CD4-positive, alpha-beta T cell (primary cell): ENCODE measurements at places on chromosomes 4 and X.

GRCh38 chr4:16597845-16598596, 300.4 kb downstream of the LDB2 start:
- no peak for DNase-seq

DNA sequence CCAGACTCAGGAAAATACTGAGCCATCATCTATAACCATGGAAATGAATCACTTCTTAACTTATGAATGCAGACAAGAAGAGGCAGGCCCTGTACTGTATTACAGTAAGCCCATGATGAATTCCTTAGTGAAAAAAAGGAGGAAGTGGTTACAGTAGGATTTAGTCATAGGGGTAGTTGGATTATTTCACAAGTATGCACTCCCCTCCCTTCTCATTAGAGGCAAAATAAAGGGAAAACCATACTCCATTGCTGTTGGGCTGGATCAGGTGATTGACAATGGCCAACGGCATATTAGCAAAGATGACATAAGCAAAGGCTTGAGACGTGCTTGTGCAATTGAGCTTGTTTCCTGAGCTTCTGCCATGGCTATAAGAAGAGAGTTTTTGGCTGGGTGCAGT, 181.1 kb upstream of the PRPS2 start:
- DNase-seq = no peak

DNA sequence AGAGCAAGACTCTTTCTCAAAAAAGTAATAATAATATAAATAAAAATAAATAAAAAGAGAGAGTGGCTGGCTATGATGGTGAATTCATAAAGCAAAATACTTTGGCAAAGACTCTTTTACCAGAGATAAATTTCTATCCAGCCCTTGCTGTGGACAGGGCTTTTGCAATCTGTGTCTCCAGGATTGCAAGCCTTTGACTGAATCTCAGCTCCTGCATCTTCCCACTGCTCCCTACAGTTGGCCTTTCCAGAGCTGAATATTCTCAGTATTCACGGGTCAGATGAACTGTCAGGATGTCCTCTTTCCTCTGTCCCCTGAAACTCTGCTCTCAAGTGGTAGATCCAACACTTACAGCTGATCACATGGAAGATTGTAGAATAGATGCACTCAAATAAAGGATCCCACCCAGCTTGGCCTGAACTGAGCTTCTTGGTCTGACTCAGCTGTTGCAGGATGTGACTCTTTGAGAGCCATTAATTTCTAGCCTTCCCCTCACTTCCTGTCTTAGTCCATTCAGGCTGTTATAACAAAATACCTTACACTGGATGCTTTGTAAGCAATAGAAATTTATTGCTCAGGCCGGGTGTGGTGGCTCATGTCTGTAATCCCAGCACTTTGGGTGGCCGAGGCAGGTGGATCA, 123.4 kb upstream of the GUCY1A1 start:
- no peak for DNase-seq

DNA sequence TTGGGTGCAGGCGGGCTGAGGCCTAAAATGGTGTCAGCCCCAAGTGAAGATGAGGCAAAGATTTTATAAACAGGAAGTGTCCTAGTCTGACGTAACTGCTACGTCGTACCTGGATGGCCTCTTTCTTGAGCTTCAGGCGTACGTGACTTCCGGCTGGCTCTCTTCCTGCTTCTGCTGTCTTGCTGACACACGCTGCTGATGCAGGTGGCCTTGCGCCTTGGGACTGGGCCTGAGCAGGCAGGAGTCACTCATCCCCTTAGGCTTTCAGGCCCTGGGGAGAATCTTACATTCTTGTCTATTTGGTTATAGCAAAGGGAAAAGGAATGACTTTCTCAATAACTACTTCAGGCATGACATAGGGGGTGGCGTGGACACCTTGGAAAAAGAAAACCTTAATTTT, 20.1 kb upstream of the ABRAXAS1 start:
- DNase-seq = no peak

DNA sequence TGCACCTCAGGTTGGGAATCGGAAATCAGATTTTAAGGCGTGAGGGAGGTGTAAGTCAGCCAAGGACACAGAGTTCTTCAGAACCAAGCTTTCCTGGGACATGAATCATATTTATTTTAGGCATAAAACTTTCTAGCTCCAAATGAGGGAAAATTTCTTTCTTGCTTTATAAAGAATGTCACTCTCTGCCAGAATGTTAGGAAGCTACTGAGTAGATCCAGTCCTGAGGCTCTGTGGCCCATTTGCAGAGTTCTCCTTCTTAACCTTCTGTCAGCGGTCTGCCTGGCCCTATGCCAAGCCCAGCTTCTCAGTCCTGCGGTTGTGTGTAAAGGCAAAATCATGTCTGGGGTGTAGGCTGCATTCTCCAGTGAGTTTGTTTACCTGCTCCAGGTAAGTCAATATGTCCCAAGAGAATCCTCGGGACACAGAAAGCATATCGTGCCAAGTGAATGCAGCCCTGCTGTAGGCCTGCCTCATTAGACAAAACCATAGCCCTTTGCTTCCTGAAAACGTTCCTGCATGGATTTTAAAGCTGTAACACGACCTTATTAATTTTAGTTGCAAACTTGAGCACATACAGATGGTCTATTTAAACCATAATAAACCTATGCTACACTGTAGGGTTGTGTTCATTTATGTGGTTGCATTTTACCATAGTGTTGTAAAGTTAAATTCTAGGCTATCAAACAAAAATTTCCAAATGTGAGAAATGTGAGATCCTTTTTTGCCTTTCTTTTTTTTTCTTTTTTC, 29.2 kb upstream of the CCNI start:
- DNase-seq = no peak

- DNase-seq = no peak
Measured at GRCh38 chrX:87265518-87265917, 252.1 kb upstream of the KLHL4 start.

GRCh38 chrX:1676866-1677265, 62.0 kb downstream of the ASMT start:
- no peak for DNase-seq

- DNase-seq = no peak
Measured at GRCh38 chr4:24645765-24646550, 61.6 kb upstream of the DHX15 start.

DNA sequence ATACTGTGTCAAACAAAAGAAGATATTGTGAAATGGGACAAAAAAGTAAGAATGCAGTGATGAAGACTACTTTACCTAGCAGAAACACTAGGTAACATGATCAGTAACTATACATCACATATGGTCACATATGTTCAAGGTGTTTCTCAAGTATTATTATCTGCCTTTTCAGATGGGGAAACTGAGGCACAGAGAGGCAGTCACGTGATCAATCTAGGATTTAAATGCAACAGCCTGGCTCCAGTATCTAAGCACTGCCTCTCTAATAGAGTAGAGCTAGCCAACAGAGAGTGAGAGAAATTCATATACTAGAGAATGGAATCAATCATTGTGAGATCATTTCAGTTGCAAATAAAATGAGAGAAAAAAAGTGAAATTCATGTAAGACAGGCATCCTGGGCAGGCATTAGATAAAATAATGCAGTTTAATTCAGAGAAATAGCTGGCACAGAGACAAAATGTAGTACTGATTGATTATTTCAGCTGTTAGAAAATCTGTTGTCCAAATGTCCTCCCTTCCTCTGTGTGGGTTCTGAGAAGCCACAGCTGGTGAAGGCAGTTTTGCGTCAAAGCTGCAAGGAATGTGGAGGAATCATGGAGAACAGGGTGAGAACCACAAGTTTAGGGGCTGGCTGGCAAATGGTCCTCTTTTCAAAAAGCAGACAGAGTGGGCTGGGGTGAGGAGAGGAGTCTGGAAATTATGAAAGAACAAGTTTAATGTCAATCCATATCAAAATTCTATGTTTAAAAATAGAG, 26.0 kb downstream of the SMIM43 start:
- no peak for DNase-seq

DNA sequence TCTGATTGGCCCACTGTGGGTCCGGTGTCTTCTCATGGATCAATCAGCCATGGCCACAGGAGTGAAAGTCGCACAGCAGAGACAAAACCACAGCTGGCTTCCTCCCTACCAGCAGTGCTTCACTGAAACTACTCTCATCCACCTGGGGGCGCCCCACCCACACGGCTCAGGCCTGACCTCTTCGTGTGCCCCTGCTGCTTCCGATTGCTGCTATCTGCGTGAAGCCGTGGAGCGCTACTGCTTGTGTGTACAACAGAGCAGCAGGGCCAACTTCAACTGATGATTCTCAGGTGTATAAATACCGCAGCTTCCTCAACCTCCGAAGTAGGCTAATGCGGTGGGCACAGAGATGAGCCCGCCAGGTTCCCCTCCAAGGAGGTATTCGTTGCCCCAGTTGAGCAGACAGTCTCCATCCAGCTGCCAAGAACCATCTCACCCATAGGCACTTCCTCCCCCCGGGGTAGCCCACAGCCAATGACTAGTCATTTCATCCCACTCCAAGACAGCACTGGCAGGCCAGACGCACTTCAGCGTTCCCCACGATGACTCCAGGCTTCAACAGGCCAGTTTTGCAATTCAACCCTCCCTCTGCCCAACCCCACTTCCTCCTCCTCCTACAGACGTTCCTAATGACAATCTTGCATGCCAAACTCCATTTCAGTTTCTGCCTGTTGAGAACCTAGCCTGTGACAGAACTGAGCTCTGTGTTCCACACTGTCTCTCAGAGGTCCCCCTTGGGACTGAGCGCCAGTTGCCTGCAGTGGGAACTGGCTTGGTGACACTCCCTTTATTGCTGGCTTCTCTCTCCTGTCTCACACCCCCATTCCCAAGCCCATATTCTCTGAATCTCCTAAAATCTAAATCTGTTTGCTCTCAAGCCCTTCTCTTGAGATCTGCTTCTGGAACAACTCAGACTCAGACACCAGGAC, 41.3 kb upstream of the ATP6AP2 start:
- DNase-seq = peak; percentile 75

DNA sequence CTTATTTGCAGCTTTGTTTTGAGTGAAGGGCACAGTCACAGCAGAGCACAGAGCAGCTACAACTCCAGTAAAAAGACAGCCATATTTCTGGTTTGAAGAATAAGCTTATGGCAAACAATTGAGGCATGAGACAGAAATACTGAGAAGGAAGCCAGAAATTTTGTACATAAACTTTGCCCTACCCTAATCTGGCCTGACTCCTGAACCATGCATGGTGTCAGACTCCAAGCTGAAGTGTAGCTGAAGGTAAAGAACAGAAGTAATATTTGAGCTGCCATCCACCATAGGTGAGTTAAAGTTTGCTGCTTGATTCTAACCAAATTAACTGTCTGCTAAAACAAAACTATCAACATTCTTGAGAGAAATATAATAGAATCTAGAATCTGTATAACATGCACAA, 24.5 kb upstream of the TMEM192 start:
- DNase-seq = no peak

DNA sequence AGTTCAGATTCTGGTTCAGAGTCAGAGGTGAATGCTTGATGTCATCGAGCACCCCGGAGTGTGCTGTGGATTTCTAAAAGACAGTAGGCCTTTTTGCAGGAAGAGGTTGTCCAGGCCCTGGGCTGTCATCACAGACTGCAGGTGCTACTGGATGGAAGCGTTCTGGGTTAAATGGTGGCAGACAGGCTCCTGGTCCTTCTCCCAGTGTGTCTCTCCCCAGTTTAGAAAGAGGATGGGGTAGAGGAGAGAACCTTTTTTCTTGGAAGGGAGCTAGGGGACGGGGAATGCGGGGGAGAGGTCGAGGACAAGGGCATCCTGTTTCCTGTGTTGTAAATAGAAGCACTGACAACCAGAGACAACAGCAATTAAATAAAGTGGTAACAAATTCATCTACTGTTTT, 102.3 kb upstream of the NUDT6 start:
- no peak for DNase-seq
